ENCODE measurements at places on chromosomes 16 and 17. TPM values are rescaled to one million over a fixed set of nuclear protein-coding genes. Genes with fewer than 3 reads are reported as not detected.

The ABCC11 gene
- total RNA-seq: 0.16 TPM

DNA sequence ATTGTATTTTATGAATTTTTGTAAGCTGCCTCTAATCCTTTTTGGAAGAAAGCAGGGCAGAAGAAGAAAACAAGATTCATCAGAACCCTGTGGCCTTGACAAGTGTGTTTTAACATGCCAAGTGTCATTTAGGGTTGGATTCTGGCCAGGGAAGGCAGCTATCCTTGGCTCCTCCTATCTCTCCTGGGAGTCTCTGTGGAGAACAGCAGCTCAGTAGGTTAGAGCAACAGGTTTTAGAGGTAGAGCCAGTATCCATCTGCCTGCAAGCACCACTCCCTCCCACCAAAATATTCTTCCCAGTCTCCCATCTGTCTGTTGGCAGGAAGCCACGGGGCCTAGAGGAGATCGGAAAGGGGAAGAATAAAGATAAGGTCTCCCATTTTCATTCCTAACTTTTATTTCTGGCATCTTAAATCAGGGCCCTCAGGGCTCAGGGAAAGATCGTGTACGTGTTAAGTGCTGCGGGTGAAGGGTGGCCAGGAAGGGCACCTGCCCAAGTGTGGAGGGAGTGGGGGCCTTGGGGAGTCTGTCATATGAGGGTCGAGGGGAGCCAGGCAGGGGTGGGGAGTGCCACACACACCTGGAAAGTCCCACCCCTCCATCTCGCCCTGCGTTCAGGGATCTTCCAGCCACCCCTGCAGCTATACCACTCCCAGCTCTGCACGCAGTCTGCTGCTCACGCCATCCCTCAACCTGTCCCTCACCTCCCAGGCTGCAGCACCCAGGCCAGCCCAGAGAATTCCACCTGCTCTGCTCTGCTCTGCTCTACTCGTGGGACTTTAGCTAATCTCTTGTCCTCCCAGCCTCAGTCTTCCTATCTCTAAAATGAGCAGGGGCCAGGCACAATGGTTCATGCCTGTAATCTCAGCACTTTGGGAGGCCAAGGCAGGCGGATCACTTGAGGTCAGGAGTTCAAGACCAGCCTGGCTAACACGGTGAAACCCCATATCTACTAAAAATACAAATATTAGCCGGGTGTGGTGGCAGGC is 17.1 kb upstream of the CPSF4L start:
- DNase-seq: no peak

The RSPRY1 gene
- total RNA-seq: 75.5 TPM

DNA sequence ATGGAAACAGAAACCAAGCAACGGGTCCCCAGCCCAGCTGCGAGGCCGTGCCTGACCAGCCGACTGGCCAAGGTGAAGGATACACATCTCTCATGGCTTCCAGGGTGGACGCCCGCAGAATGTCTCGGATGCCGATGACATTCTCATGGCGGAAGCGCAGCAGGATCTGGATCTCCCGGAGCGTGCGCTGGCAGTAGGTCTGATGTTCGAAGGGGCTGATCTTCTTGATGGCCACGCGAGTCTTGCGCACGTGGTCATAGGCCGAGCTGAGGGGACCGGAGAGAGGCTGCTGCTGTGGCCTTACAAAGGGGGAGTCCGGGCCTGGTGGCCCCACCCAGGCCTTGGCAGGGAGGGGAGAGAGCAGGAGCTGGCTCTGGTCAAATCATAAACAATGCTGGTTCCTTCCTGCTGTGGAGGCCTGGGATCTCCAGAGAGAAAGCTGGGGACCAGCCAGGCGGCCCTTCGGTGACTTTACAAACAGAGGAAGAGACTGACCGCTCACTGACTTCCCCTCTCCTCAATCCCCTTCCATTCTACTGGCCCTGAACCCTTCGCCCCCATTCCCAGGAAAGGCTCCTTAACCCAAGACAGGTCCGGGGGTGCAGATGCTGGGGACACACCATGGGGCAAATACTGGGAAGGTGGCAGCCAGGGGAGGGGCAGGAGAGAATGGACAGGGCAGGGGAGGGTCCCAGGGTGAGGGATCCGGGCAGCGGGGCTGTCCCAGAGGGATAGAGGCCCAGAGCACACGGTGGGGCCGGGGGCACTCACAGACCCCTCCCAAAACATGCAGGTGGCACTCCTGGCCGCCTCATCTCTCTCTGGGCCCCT is 1.1 kb downstream of the MAPK3 start:
- no peak for DNase-seq

DNA sequence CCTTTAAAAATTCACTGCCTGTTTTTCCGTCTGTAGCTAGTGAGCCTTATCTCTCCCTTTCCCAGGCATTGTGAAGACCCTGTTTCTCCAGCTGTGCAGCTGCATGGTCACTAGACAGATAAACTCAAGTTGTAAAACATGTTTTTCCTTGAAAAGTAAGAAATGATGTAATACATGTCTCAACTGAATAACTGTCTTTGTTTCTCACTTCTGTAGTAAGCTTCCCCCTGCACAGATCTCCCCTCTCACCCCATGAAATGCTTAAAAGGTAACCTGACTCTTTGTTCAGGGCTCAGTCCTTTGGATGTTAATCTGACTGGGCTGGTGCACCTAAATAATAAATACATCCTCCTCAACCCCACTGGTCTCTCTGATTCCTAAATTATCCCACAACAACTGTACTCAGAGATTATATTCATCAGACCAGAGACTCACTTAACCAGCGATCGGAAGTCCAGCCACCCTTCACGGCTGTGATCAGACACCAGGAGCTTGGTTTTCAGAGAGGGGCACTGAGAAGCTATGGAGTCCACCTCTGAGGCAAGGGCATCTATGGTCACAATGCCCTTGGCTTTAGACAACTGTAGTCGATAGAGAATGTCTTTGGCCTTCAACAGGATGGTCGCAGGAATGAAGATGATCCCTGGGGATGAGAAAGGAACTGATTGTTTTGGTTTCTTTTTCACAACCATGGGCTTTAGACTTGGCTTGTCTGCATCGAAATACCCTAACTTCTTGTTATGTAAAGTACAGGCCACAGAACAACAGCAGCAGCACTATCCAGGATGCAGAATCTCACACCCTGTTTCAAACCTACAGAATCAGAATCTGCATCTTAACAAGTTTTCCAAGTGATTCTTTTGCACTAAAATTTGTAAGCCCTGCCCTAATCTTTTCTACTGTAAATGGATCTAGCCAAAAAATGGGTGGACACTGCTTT is 15.4 kb downstream of the ACSM1 start:
- DNase-seq: no peak

The INCA1 gene
- 0.31 TPM for total RNA-seq

All from occipital lobe (tissue), 3 donors.